ENCODE measurements at places on chromosomes 2 and 18.

DNA sequence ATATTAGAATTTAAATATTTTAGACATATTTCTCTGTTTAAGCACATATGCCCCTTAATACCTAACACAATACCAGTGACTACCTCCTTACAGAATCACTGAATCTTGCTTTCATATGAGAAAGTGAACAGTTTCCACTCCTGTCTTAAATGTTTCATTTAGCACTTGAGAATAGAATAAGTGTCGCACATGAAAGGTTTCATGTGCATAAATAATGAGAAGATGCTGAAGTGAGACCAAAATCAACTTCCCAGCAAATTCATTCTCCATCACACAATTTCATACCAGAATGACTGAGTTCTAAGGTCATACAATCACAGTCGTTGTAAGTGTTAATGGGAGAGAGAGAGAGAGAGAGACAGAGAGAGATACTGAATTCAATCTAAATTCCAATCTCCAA lies 51.2 kb downstream of the ATIC start:
- no peak for DNase-seq

GRCh38 chr2:169778446-169778845 lies 20.2 kb upstream of the SSB start:
- DNase-seq: no peak

- no peak for DNase-seq
Measured at GRCh38 chr18:57715671-57716070, 87.4 kb downstream of the ATP8B1 start.

DNA sequence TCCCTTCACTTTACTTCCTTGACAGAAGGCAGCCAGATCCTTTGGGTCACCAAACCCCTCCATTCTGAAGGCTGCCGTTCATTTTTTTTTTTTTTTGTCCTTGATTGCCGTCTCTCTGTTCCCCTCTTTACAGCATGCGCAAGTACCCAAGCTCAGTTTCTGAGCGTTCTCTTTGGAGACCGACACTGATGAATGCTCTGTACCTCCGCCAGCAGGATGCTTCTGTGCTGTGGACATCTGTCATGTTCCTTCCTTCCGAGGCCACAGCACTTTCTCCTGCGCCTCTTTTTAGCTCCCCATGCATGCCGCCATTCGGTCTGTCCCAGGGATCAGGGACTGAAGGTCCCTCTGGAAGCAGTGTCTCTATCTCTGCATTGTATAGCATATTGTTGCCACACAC lies 278.7 kb upstream of the RAB12 start:
- DNase-seq: no peak

DNA sequence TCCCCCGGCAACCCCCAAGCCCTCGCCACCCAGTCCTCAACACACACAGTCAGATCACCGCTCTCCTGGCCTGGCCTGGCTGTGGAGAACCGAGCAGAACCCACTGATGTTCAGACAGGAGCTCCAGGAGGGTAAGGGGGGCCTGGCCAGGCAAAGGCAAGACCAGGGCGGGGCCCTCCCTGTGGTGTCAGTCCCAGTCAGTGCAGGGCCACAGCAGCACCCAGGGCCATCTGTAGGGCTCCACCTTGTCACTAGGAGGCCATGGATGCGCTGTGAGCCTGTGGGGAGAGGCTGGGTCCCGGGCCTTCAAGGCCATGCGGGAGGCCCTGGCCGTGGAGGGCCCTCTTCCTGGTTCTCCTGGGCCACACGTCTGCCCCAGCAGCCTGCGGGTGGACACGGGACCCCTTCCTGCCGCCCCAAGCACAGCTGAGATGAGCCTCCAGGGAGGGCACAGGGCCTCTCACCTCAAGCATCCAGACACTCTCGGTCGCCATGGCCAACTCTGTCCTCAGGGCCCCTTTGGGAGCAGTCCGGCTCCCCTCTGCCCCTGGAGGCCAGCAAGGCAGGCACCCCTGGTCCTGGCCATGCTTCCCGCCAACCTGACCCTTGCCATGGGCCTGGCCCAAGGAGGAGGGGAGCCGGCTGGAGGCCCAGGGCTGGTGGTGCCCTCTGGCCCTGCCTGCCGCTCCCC lies 2.0 kb downstream of the ANO7 start:
- no peak for DNase-seq

- peak; percentile 21 for DNase-seq
Measured at GRCh38 chr18:54558609-54559585, 32.1 kb upstream of the DYNAP start.

DNA sequence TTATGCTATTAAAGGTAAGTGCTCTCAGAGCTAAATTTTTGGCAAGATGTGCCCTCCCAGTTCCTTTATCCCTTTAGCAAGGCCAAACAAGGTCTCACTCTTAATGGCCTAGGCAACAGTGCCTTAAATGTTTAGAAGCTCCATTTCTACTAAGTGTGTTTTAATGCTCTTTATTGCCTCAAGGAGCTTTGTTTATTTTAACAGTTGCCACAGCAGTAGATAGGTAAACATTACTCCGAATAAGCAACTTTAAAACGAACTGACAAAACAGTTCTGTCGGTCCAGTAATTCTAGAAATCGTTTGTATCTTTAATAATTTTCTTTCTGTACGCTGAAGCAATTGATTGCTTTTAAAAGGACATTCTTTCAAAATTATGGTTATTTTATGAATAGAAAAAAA lies 74.5 kb downstream of the PIEZO2 start:
- no peak for DNase-seq

GRCh38 chr2:173117678-173118077 lies 42.0 kb downstream of the MAP3K20 start:
- DNase-seq: no peak

- no peak for DNase-seq
Measured at GRCh38 chr2:4995466-4995865, 696.7 kb upstream of the SOX11 start.

DNA sequence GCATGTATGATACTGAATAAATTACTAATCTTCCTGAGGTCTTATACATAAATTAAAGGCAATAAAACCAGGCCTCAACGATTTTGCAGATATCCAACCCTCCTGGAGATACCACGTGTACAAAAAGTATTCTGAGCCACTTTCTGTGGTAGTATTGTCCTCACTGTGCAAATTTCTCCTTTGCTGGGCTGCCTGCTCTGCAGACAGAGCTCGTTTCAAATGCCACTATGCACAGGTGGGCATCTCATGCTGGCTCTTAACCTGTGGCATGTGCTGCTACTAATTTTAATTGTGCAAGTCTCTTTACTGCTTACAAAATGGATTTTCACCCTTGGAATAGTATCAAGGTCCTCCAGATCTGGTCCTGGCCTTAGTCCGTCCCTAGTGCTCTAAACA lies 66.4 kb upstream of the SLC16A14 start:
- DNase-seq: no peak

DNA sequence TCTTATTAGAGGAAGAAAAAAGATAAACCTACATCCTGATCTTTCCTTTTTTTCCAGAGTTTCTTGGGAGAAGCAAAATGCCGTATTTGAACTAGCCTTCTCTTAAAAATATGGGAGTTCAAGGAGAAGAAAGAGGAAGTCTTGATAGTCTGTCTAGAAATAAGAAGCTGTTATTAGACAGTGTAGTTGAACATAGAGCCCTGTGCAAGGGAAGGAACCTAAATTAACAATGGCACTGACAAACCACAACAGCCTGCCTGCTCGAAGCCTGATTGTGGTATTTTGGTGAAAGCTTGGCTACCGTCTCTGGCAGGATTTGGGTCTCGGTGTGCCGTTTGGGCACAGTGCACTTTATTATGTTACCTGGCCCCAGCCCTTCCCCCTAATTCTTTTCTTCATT lies 17.1 kb downstream of the SMARCAL1 start:
- no peak for DNase-seq

- no peak for DNase-seq
Measured at GRCh38 chr2:152565884-152566727, 151.2 kb downstream of the PRPF40A start.

DNA sequence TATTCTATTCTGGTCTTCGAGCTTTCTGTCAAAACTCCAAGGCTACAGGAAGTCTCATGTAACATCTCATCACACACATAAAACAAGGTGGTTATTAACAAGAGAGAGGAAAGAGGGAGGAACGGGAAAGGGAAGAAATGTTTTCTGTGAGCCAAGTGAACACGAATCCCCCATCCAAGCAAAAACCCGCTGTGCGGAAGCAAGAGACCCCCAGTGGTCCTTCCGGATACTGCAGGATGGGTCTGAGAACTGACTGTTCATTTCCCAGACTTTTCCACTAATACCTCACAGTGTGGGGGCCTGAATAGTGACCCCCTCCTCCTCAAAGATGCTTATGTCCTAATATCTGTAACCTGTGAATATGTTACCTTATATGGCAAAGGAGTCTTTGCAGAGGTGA lies 19.0 kb upstream of the DIPK1C start:
- DNase-seq: peak; percentile 19

- DNase-seq: peak; percentile 40
Measured at GRCh38 chr2:70921839-70922234, 13.9 kb upstream of the ATP6V1B1 start.

DNA sequence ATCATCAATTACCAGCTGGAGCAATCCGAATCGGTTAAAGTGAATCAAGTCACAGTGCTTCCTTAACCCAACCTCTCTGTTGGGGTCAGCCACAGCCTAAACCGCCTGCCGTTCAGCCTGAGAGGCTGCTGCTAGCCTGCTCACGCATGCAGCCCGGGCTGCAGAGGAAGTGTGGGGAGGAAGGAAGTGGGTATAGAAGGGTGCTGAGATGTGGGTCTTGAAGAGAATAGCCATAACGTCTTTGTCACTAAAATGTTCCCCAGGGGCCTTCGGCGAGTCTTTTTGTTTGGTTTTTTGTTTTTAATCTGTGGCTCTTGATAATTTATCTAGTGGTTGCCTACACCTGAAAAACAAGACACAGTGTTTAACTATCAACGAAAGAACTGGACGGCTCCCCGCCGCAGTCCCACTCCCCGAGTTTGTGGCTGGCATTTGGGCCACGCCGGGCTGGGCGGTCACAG lies 496 bp upstream of the ITGA4 start:
- peak; percentile 56 for DNase-seq

DNA sequence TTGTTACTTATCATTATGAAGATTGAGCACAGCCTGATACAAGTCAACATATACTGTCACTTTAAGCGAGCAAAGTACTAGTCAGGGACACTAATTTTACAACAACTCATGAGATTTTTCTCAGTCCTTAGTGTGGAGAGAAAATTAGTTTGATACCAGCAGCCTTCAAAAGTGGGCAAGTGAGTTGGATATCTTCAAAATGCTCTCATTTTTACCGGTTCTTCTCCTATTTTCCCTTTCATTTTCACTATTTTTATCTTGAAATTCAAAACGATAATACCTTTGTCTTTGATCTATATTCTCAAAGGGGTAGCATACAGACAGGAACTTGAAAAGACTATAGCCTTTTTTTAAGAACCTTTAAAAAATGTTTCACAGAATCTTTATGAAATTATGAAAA lies 52.0 kb upstream of the UBXN4 start:
- DNase-seq: no peak

- DNase-seq: no peak
Measured at GRCh38 chr2:241701149-241701398, 765 bp upstream of the ING5 start.

- no peak for DNase-seq
Measured at GRCh38 chr2:15968280-15969178, 28.2 kb downstream of the MYCN start.

- peak; percentile 35 for DNase-seq
Measured at GRCh38 chr2:197209742-197210408, 100.7 kb downstream of the ANKRD44 start.

- DNase-seq: no peak
Measured at GRCh38 chr18:79405781-79406575, 10.2 kb downstream of the NFATC1 start.

GRCh38 chr2:190069936-190070696 lies 7.6 kb upstream of the MSTN start:
- peak; percentile 74 for DNase-seq

GRCh38 chr2:238308177-238308576 lies 12.1 kb upstream of the TRAF3IP1 start:
- no peak for DNase-seq

- DNase-seq: peak; percentile 34
Measured at GRCh38 chr2:84906108-84906899, 848 bp downstream of the TMSB10 start.

GRCh38 chr2:65070172-65070830 lies 14.1 kb downstream of the CEP68 start:
- DNase-seq: peak; percentile 70

GRCh38 chr2:1091895-1092585 lies 141.4 kb downstream of the SNTG2 start:
- peak; percentile 69 for DNase-seq

GRCh38 chr2:127176371-127177311 lies 43.5 kb downstream of the CYP27C1 start:
- peak; percentile 90 for DNase-seq

GRCh38 chr18:75269124-75269680 lies 58.6 kb downstream of the TSHZ1 start:
- no peak for DNase-seq

DNA sequence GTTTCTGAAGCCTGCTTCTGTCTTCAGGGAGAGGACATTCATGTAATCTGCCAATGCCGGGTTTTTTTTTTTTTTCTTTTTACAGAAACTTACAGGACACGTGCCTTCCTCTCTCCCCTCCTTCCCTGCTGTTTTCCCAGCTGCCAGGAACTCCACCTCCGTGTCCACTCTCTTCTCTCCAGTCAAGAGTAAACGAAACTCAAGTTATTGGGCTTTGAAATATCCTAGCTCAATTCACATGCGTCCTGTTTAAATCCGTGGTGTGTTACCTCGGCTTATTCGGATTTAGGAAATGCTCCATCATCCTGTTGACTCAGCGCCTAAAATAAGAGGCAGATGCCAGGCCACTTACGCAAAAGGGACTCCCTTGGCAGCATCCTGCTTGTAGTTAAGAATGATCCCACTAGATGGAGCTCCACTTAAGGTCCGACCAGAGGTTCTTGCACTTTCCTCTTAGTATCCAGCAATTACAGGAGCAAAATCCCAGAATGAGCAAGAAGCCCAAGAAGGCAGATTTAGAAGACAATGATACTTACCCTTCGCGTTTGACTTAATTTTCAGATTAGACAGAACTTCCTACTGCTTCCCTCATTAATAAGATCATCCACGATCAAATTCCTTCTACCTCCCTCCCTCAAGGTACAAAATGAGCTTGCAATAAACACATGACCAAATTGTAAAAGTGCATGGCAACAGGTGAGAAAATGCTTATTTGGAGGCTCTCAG lies 97.2 kb upstream of the ZCCHC2 start:
- peak; percentile 95 for DNase-seq

DNA sequence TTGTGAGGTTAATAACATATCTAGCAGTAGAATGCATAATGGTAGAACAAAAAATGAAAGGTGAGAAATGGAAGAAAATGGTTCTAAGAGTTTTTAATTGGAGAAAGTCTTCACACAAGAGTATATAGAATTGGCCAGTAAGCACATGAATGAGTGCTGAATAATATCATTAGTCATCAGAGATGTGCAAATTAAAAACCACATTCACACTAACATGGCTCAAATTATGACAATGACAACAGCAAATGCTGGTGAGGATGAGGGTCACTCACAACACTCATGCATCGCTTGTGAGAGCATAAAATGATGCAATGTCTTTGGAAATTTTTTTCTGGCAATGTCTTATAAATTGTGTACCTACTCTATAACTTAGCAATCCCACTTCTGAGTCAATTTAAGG lies 1355.4 kb upstream of the ACVR2A start:
- peak; percentile 0 for DNase-seq

DNA sequence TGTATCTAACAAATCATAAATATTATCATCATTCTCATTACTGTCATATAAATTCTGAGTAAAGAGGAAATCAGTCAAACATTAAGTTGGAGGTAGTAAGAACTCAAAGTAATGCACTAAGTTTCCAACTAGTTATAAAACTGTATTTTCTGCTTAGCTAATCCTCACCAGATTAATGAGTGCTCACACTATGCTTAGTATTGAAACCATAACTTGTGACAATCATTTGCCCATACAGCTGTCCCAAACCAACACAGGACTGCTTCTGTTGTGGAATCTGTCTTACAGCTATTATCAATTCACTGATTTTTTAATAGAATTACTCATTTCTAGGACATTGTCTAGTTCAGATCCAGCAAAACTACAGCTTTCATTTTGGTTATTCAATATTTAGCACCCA lies 41.5 kb upstream of the TANK start:
- DNase-seq: no peak

Measured in EH (cell line).